ENCODE measurements at places on chromosomes 16 and 17.

DNA sequence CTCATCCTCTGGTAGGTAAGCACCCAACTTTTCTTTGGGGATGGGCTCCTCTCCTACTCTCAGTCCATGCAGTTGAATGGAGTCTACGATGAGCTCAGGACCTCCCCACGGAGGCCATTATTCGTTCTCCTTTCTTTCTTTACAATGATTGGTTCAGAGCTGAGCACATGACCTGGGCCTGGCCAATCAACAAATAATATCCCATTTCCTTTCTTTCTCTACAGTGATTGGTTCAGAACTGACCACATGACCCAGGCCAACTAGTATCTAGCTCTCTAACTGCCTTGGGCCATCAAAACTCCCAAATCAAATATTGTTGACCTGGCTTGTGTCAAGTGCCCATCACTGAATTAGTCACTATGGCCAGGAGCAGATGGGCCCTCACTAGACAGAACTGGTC is 129.2 kb downstream of the USP31 start:
- DNase-seq = no peak

GRCh38 chr16:25106567-25107465 is 4.7 kb upstream of the LCMT1 start:
- DNase-seq = peak; percentile 92

DNA sequence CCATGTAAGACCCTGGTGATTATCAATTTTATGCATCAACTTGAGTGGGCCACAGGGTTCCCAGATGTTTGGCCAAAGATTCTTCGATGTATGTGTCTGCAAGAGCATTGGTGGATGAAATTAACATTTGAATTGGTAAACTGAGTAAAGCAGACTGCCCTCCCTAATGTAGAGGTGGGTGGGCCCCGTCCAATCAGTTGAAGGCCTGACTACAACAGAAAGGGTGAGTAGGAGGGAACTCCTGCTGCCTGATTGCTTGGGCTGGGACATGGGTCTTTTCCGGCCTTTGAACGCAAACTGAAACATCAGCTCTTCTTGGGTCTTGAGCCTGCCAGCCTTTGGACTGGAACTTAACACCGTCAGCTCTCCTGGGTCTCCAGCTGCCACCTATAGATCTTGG is 90.6 kb downstream of the BMERB1 start:
- no peak for DNase-seq

GRCh38 chr17:81388091-81388611 is 7.1 kb upstream of the BAHCC1 start:
- peak; percentile 39 for DNase-seq

DNA sequence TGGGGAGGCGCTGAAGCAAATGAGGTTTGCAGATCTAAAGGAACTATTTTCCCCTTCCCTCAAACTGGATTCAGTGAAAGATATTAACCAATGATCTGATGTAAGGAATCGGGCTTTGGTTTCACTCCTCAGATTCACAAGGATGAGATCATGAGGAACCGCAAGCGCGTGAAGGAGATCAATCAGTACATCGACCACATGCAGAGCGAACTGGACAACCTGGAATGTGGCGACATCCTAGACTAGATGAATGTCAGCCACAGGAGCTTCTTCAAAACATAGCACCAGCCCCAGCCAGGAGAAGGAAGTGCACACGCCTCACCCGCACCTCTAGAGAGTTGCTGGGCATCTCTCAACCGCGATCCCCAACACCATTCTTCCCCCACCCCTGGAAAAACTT is 22.5 kb downstream of the ATPAF2 start:
- DNase-seq = no peak

GRCh38 chr17:56834380-56835263 is 671 bp downstream of the DGKE start:
- DNase-seq = peak; percentile 66

DNA sequence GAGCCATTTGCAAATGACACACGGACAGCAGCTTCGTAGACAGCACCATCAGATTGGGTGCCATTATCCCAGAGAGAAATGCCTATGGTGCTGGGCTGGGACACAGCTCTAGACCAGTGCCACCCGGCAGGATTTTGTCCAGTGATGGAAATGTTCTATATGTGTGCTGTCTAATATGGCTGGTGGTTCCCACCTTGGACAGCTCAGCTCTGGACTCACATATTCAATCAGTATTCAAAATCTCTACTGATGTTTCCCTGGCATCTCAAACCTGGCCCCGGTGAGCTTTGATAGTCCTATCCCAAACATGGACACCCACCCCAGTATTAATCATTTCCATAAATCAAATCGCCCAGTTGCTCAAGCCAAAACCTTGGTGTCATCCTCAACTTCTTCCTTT is 23.0 kb downstream of the FA2H start:
- DNase-seq = no peak

DNA sequence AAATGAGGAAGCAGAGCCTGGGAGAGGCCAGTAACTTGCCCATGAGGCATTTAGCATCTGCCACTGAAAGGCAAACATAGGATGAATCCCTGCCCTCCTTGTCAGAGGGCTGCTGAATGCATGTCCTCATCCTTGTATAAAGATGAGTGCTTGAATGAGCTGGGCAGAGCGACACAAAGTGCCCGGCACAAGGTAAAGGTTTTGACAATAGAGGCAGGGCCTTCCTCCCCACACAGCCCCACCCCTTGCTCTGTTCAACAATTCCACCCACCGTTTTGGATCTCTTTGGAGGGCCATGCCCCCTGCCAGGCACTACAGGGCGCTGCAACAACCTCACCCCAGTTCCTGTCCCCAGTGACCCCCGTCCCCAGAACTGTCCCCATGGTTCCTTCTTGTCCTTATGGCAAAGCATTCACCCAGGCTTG is 1.4 kb upstream of the KRT19 start:
- DNase-seq = no peak

- DNase-seq = no peak
Measured at GRCh38 chr17:65694601-65695000, 133.2 kb upstream of the AXIN2 start.

DNA sequence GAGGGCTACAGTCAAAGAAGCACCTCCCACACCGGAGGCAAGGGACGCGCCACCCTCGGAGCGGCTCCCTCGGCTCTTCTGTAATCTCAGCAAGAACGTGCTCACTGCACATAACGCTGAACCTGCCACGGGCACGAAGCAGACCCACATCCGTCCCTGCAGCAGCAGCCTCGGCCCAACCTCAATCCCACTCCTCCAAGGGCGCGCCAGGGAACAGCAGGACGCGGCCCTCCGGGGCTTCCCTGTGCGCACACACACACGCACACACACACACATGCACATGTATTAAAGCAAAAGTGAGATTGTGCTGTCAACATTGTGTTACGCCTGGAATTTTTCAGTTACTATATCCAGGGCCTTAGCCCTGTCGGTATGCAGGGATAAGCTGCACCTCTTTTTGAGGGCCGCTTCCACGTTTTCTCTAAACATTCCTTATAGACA is 54.0 kb downstream of the TBC1D16 start:
- DNase-seq = no peak

- no peak for DNase-seq
Measured at GRCh38 chr17:39236981-39237441, 11.3 kb upstream of the STAC2 start.

DNA sequence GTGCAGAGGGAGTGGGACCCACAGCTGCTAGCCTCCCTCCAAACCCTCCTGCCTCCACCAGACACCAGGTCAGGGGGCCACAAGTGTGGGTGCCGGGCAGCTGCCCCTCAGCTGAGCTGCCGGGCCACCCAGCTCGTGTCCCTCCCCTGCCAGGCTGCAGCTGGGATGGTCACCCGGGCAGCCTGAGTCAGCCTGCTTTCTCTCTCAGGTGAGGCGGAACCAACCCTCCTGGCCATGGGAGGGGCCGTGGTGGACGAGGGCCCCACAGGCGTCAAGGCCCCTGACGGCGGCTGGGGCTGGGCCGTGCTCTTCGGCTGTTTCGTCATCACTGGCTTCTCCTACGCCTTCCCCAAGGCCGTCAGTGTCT is 6.9 kb downstream of the SLC16A3 start:
- DNase-seq = no peak

DNA sequence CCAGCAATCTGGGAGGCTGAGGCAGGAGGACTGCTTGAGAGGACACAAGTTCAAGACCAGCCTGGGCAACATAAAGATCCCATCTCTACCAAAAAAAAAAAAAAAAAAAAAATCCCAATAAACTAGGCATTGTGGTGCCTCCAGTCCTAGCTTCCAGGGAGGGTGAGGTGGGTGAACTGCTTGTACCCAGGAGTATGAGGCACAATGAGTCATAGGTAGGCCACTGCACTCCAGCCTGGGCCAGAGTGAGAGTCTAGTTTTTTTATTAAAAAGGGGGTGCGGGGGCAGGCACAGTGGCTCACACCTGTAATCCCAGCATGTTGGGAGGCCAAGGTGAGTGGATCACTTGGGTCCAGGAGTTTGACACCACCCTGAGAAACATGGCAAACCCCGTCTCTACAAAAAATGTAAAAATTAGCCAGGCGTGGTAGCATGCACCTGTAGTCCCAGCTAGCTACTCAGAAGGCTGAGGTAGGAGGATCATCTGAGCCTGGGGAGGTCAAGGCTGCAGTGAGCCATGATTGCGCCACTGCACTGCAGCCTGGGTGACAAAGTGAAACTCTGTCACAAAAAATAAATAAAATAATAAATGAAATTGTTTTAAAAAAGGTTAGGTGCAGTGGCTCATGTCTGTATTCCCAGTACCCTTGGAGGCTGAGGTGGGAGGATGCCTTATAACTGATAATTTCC is 7.8 kb upstream of the CHST6 start:
- no peak for DNase-seq

DNA sequence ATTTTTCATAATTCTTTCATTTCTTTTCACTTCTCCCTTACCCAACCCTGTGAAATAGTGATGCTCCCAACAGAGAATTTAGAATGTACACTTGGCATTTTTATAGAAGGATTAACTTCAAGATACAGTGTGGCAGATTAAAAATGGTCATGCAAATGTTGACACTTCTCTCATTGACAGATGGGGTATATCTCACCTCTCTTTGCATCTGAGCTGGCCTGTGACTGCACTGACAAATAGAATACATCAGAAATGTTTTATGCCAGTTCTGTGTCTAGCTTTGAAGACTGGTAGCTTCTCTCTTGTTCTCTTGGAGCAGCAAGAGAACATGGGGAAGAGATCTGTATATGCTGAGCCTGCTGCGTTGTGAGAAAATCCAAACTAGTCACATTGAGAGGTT is 949.6 kb downstream of the CDH11 start:
- no peak for DNase-seq

DNA sequence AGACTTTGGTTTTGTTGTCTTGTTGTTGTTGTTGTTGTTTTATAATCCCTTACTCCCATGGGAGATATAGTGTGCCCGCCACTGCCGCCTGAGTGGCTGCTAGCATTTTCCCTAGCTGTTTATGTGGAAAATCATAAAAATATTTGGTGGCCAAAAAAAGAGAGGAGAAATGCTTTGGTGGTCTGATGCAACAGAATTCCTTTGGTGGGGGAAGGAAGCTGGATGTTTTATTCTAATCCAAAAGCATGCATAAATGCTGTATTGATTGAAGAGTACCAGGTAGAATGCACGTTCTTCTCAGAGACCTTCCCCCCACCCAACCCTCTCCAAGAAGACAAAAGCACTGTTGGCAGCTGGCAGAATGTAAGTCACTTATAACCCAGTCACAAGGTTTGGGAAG is 93.2 kb downstream of the C17orf67 start:
- no peak for DNase-seq

DNA sequence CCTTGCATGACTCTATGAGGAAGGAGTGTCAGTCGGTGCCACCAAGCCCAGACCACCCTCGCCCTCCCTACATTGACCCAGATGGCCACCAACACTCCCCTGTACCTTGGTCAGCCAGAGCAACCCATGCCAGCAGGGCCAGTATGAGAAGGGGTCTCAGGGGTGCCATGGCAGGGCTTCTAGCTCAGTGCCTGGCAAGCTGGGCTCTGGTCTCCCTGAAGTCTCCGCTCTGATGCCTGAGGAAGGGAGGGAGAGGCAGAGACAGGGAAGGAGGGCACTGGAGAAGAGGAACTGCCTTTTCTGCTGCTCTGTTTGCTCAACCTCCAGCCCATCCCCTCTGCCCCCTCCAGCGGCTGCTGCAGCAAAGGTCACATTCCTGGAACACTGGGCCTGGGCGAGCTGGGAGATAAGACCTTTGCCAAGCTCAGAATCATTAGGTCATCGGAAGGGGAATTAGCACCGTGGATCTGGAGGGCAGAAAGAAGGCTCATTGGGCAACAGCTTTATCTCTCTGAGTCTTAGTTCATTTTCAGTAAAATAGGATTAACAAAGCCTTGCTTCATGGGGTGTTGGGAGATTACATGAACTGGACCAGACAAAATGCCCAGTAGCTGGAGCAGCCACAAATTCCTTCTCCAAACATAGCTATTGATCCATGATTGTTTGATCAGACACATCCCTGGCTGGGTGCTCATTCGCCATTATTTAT is at the start of gene VTN:
Gene VTN, minus strand, starts transcription at position 273 of the 709 bp plus-strand sequence. Its CDS starts 104 bp downstream, at position 169.
- DNase-seq = no peak

DNA sequence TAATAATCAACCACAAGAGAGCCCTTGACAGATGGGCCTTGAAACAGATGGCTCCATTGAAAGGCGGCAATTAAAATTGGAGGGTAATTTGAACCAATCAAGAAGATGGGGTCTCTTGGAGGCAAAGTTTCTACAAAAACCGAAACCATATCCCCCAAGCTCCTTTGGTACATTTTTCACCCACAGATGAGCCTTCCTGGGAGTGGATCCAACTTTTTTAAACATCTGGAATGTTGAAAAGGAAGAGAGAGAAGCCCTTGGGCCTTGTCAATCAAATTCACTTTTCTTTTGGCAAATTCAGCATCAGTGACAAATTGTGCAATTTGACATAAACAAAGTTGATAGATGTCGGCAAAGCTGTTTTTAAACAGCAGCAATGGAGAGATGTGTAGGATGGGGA is 13.2 kb upstream of the NUP93 start:
- DNase-seq = no peak

DNA sequence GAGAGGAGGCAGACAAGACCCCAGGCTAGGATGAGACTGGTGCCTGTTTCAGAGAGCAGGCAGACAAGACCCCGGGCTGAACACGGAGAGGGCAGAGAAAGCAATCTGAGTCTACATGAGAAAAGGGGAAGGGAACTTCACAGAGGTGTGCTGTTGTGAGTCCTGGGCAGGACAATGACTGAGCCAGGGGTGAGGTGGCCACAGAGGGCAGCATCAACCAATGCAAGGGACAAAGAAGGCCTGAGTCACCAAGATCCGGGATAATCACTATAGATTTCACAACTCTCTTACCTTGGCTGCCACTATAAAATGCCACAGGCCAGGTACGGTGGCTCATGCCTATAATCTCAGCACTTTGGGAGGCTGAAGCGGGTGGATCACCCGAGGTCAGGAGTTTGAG is 89.0 kb downstream of the SLC39A11 start:
- DNase-seq = no peak

- DNase-seq = no peak
Measured at GRCh38 chr17:1374431-1375177, 25.4 kb downstream of the YWHAE start.

DNA sequence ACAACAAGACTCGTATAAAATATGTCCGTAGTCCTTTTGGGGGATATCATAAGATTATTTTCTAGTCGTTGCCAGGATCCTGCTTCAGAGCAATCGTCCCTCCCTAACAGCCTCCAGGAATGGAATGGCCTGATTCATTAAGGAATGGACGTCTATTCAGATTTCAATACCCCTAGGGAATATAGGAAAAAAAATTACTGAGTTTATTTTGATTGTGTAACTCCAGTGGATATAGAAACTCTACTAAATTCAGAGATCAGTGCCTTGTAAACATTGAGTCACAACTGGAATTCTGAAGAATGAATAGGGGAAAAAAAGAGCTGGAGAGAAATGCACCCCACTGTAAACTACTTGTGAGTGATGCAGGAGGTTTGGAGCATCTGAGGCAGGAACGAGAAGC is 1171.5 kb upstream of the GOT2 start:
- DNase-seq = no peak

GRCh38 chr17:76208120-76208519 is 32.2 kb downstream of the RNF157 start:
- no peak for DNase-seq

GRCh38 chr16:19991614-19992013 is 82.1 kb downstream of the GPR139 start:
- no peak for DNase-seq

Data from C1 segment of cervical spinal cord (tissue), 14 donors.